Spleen (tissue), 13 donors: ENCODE measurements at places on chromosomes 7 and 10. TPM values are rescaled to one million over a fixed set of nuclear protein-coding genes. Genes with fewer than 3 reads are reported as not detected.

ARHGAP21 gene
- polyA plus RNA-seq, result 7.6 TPM

MSMB gene
- not detected for polyA plus RNA-seq

TBC1D12 gene
- polyA plus RNA-seq, result 6.6 TPM

SPDYE16 gene
- polyA plus RNA-seq, result not detected

STK31 gene
- 0.57 TPM for polyA plus RNA-seq

PPP1R9A gene
- 0.80 TPM for polyA plus RNA-seq

CFAP69 gene
- polyA plus RNA-seq, result 8.3 TPM

ADAM8 gene
- 10.1 TPM for polyA plus RNA-seq

MRC1 gene
- 9.9 TPM for polyA plus RNA-seq

SYT15B gene
- polyA plus RNA-seq, result 0.04 TPM

NFKB2 gene
- 55.2 TPM for polyA plus RNA-seq

MET gene
- polyA plus RNA-seq, result 1.9 TPM

CHAT gene
- polyA plus RNA-seq, result not detected

GIMAP5 gene
- 70.2 TPM for polyA plus RNA-seq

TRIM50 gene
- 0.26 TPM for polyA plus RNA-seq

NEURL1 gene
- 0.76 TPM for polyA plus RNA-seq
